Activated naive CD4-positive, alpha-beta T cell treated with anti-CD3 and anti-CD28 coated beads for 36 hours (primary cell): ENCODE measurements at places on chromosomes 12 and 14. TPM values are rescaled to one million over a fixed set of nuclear protein-coding genes. Genes with fewer than 3 reads are reported as not detected.

CCT2 gene
- 268 TPM for total RNA-seq

DNA sequence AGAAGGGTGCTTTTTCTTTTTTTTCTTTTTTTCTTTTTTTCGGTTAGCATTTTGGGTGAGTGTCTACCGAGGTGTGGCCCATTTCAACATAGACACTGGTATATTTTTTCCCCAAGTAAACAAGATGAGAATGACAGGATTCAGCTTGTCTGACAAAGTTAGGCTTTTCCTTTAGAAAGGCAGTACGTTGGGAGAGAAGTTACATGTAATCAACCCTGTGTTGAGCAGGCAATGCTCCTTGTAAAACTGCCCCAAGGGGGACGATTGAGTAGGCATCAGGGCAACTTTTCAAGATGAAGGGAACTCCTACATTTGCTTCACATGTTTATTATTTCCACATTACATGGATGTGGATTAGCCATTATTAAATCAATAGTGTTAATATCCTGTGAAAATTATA, 1.7 kb downstream of the EMP1 start:
- H3K36me3 ChIP-seq, result no peaks in the 10 kb centered on the region
- peak overlapping the region; percentile 12 for H3K4me3 ChIP-seq
- peaks cover 20% of the 10 kb centered on the region for H3K4me1 ChIP-seq
- H3K27me3 ChIP-seq, result peaks cover 4% of the 10 kb centered on the region
- H3K27ac ChIP-seq, result no peak overlapping the region

- peaks cover 6% of the 10 kb centered on the region for H3K27me3 ChIP-seq
- H3K4me1 ChIP-seq, result no peaks in the 10 kb centered on the region
- H3K4me3 ChIP-seq, result no peak overlapping the region
- no peak overlapping the region for H3K27ac ChIP-seq
- no peaks in the 10 kb centered on the region for H3K36me3 ChIP-seq
Measured at GRCh38 chr12:100553936-100554335, 19.5 kb upstream of the GAS2L3 start.

CLEC4D gene
- total RNA-seq, result not detected

- H3K4me1 ChIP-seq, result peaks cover 53% of the 10 kb centered on the region
- H3K27ac ChIP-seq, result peak overlapping the region; percentile 100
- no peak for DNase-seq
- H3K4me3 ChIP-seq, result no peak overlapping the region
Measured at GRCh38 chr14:68797121-68797670, 4.3 kb upstream of the ZFP36L1 start.

DNA sequence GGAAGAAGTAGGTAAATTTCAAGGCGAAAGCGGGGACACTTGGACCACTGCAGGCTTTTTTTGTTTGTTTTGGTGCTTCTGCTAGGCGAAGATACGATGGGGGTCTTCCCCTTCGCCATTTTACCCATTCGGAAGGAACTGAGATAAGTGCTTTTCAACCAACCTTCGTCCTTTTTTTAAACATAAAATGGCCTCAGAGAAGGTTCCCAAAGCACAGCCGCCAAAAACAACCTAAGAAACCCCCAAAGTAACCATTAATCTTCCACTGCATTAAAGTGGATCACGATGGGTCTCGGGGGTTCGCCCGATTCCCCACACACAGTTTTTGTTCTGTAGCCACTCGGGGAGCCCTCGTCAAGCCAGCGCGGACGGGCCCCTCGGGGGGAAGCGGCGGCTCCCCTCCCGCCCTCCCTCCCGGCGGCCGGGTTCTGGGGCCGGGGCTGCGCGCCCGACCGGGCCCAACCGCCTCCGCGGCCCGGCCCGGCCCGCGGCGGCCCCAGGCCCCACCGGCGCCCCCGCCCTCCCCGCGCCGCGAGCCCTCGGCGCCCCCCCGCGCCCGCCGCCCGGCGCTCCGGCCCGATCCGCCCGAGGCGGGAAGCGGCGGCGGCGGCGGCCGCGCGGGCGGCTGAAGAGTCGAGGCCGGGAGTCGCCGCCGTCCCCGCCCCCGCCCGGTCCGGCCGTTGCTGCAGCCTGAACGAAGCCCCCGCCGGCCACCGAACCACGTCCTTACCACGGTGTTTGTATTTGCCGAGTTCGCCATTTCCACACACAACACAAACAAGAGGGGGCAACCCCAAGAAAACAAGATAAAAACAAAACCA, 790 bp downstream of the GTF2A1 start:
- H3K27me3 ChIP-seq, result no peaks in the 10 kb centered on the region
- H3K36me3 ChIP-seq, result peaks cover 20% of the 10 kb centered on the region

DNA sequence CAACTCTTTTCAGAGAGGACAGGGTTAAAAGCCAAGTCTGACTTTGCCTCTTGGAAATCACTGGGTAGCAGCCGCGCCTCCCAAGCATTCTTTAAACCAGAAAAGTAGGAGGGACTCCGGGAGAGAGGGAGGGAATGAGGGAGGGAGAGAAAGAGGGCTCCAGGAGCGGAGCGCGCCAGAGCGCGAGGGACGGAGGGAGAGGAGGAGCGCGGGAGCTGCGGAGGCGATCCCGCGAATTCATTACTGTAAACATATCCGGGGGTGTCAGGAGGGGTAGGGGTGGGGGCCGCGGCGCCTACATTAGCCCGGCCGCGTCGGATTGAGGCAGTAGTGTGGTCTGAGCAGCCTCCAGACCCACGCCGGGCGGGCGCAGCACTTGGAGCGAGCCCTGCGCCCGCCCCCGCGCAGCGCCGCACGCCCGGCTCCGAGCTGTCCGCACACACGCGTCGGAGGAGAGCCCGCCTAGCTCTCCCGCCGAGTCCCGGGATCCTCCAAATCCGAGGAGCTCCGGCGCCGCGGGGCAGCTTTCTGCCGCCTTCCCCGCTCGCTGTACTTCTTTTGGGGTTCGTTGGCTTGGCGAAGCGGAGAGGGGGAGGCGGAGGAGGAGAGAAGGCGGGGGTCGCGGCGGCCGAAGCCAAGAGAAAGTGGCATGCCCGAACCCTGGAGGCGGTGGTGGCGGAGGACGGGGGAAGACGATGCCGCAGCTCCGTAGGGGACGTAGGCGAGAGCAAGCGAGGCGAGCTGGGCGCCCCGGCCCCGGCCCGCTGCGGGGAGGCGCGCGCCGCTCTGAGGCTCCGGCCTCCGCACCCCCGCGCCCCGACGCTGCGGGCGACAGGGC, 3.3 kb downstream of the FLRT2 start:
- peaks cover 11% of the 10 kb centered on the region for H3K4me1 ChIP-seq
- no peak for DNase-seq
- no peaks in the 10 kb centered on the region for H3K36me3 ChIP-seq
- H3K27me3 ChIP-seq, result peaks cover 68% of the 10 kb centered on the region
- no peak overlapping the region for H3K27ac ChIP-seq

CCDC60 gene
- not detected for total RNA-seq

SLC8A3 gene
- 0.57 TPM for total RNA-seq

TMEM30B gene
- total RNA-seq, result 3.0 TPM

GRCh38 chr14:34254031-34254430, 208.0 kb downstream of the SPTSSA start:
- H3K36me3 ChIP-seq, result no peaks in the 10 kb centered on the region
- no peak overlapping the region for H3K4me3 ChIP-seq
- H3K4me1 ChIP-seq, result no peaks in the 10 kb centered on the region
- H3K27me3 ChIP-seq, result peaks cover 4% of the 10 kb centered on the region
- DNase-seq, result no peak

GRCh38 chr14:47935332-47935731, 259.9 kb upstream of the MDGA2 start:
- no peaks in the 10 kb centered on the region for H3K36me3 ChIP-seq
- no peak overlapping the region for H3K27ac ChIP-seq
- DNase-seq, result no peak
- H3K27me3 ChIP-seq, result no peaks in the 10 kb centered on the region
- no peaks in the 10 kb centered on the region for H3K4me1 ChIP-seq

PPHLN1 gene
- total RNA-seq, result 52.9 TPM

PMEL gene
- 1.5 TPM for total RNA-seq

DNA sequence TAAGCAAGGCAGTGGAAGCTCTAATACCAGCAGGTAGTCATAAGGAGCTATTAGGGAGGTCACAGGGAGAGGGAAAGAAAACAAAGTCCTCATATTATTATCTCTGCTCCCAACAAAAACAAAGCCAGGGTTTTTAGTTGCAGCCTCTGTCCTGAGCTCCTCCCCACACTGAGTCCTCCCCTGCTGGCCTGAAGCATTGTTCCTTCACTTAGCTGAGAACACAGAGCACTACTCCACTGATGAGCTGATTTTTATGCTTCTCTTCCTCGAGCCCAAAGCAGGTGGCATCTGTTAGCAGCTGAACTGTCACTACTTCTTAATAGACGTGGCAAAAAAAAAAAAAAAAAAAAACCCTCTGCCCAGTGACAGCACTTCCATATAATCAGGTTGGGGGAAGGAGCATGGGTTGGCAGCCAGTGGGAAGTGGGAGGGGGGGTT, 10.5 kb upstream of the STAC3 start:
- no peak overlapping the region for H3K27ac ChIP-seq
- no peak for DNase-seq
- H3K36me3 ChIP-seq, result peaks cover 18% of the 10 kb centered on the region
- no peak overlapping the region for H3K4me3 ChIP-seq

GALNT9 gene
- 0.86 TPM for total RNA-seq

DNA sequence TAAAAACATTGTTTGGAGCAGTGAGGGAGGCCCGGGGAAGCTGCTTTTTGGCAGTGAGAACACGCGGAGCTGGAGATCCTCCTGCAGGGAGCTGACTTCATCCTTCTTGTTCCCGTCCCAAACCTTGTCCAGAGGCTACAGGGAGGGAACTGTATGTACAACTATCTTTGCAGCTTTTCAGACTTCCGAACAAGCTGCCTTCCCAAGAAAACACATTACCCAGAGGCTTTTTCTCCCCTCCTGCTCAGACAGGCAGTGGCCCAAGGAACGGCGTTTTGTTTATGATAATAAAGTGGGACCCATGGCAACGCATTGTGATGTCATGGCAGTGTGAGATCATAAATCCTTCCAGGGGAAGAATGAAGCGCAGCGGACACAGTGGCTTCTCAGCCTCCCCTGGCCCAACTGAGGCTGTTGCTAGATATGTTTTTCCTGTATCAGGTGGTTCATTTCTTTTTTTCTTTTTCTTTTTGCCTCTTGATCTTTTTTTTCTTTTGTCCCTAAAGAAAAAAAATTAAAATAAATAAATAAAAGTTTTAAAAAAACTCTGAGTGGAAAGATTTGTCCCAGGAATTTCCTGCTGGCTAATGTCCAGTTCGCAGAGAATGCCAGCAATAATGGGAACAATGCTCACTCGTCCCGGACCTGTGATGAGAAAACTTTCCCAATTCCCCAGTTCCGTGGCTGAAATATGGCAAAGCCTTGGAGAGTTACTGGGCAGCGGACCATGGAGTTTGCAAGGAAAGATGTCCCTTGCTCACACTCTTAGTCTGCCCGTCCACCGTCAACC, 103.4 kb upstream of the MAP1LC3B2 start:
- peaks cover 2% of the 10 kb centered on the region for H3K27me3 ChIP-seq
- H3K4me3 ChIP-seq, result no peak overlapping the region
- H3K27ac ChIP-seq, result no peak overlapping the region
- H3K4me1 ChIP-seq, result no peaks in the 10 kb centered on the region

- H3K27me3 ChIP-seq, result no peaks in the 10 kb centered on the region
- H3K4me1 ChIP-seq, result peaks cover 23% of the 10 kb centered on the region
- peak; percentile 52 for DNase-seq
- peak overlapping the region; percentile 84 for H3K4me3 ChIP-seq
Measured at GRCh38 chr12:110073049-110073831, 24.9 kb upstream of the C12orf76 start.

INHBC gene
- not detected for total RNA-seq

NINJ2 gene
- total RNA-seq, result 1.8 TPM

GRCh38 chr12:100375038-100375735, 18.3 kb downstream of the SLC17A8 start:
- peaks cover 3% of the 10 kb centered on the region for H3K27me3 ChIP-seq
- H3K27ac ChIP-seq, result no peak overlapping the region
- H3K4me1 ChIP-seq, result no peaks in the 10 kb centered on the region

DNA sequence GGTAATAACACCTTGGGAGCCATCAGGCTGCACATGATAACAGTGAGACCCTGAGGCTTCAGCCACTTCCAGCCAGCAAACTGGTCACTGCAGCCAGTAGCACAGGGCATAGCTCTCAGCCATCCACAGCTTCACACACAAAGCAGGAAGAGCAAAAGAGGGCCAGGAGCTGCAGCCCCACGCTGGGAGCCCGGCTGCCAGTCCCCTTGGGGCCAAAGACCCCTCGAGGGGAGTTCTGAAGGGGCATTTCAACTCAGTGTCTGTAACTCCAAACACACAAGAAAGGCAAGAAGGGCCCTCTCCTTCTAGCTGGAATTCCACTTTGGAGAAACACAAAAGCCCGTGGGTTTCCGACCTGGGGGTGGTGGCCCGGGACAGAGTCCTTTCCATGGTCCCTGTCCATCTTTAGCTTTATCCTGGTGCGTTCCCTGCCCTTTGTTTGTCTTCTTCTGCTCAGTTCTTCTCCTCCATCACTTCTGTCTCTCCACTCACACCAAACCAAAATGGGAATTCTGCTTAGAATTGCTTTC, 151.8 kb upstream of the FKBP4 start:
- H3K27ac ChIP-seq, result no peak overlapping the region
- H3K4me3 ChIP-seq, result no peak overlapping the region
- peaks cover 20% of the 10 kb centered on the region for H3K27me3 ChIP-seq
- no peak for DNase-seq
- H3K36me3 ChIP-seq, result no peaks in the 10 kb centered on the region

WIF1 gene
- total RNA-seq, result 0.20 TPM

- DNase-seq, result no peak
- no peak overlapping the region for H3K4me3 ChIP-seq
- H3K4me1 ChIP-seq, result peaks cover 30% of the 10 kb centered on the region
- no peaks in the 10 kb centered on the region for H3K36me3 ChIP-seq
- no peak overlapping the region for H3K27ac ChIP-seq
- peaks cover 7% of the 10 kb centered on the region for H3K27me3 ChIP-seq
Measured at GRCh38 chr12:55641595-55641994, 4.9 kb downstream of the OR10P1 start.

LAG3 gene
- 25.1 TPM for total RNA-seq

DNA sequence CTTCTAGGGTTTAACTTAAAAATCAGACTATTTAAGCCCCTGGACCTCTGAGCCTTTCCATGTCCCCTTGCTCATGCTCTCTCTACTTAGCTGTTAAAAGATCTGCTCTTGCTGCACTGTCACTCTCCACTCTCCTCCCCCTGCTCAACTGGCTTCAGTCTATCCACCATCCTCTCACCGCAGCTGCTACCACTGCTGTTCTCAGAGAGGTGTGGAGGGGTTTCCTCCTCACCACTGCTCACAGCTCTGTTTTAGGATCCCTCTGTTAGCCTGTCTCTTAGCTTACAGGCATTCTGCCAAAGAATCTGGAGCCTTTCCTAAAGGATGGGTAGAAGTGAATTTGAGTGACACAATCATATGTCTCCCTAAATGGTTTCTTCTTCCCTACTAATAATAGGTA, 43.7 kb upstream of the ATP2B1 start:
- DNase-seq, result no peak
- no peaks in the 10 kb centered on the region for H3K27me3 ChIP-seq
- H3K4me1 ChIP-seq, result peaks cover 14% of the 10 kb centered on the region
- no peaks in the 10 kb centered on the region for H3K36me3 ChIP-seq
- H3K4me3 ChIP-seq, result no peak overlapping the region

- no peak for DNase-seq
- H3K4me1 ChIP-seq, result no peaks in the 10 kb centered on the region
- H3K27ac ChIP-seq, result no peak overlapping the region
- H3K27me3 ChIP-seq, result no peaks in the 10 kb centered on the region
- H3K4me3 ChIP-seq, result no peak overlapping the region
- H3K36me3 ChIP-seq, result peaks cover 16% of the 10 kb centered on the region
Measured at GRCh38 chr12:49033611-49034285, 15.2 kb upstream of the PRKAG1 start.

CCDC197 gene
- total RNA-seq, result not detected
